Activated naive CD4-positive, alpha-beta T cell treated with Interleukin-2 at 50 U/mL for 16 hours (primary cell): ENCODE measurements at places on chromosomes 4 and X.

DNA sequence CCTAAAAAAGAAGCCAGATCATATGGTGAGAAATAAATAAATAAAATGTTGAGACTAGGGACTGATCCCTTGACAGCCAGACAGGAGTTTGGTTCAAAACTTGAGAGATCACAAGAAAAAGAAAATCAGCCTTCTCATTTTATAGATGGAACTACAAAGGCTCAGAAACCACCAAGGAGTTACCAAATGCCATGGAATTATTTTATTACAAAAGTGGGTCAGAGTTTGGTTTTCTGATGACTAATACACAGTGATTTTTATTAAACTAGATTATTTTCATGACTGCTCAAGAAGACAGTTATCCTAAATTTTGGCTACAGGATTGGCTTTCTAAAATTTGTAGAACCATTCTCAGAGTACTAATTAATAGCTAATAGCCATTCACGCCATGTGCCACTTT lies 6.2 kb downstream of the CXCL1 start:
- no peak for DNase-seq

DNA sequence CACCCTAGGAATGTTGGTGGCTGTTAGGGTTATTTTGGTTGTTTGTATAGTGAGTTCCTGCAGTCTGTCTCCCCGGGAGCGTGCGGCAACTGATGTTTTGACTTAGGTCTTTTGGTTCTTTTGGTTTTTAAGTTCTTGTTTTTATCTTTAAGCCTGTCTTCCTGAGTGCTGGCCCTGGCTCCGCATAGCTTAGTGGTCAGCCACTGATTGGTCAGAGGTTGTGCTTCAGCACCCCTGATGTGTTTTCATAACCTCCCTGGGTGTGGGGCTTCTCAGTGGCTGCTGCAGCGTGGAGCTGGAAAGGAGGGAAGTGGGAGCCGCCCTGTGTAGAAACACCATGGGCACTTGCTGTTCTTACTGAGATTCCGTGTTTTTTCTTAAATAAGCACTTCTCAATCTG lies 5.1 kb downstream of the PIGG start:
- DNase-seq, result no peak

GRCh38 chr4:77201857-77202256 lies 44.9 kb downstream of the CCNG2 start:
- no peak for DNase-seq

- no peak for DNase-seq
Observed at GRCh38 chr4:62709618-62710252, 1509.6 kb downstream of the ADGRL3 start.

GRCh38 chrX:72475338-72475737 lies 97.3 kb downstream of the HDAC8 start:
- no peak for DNase-seq

DNA sequence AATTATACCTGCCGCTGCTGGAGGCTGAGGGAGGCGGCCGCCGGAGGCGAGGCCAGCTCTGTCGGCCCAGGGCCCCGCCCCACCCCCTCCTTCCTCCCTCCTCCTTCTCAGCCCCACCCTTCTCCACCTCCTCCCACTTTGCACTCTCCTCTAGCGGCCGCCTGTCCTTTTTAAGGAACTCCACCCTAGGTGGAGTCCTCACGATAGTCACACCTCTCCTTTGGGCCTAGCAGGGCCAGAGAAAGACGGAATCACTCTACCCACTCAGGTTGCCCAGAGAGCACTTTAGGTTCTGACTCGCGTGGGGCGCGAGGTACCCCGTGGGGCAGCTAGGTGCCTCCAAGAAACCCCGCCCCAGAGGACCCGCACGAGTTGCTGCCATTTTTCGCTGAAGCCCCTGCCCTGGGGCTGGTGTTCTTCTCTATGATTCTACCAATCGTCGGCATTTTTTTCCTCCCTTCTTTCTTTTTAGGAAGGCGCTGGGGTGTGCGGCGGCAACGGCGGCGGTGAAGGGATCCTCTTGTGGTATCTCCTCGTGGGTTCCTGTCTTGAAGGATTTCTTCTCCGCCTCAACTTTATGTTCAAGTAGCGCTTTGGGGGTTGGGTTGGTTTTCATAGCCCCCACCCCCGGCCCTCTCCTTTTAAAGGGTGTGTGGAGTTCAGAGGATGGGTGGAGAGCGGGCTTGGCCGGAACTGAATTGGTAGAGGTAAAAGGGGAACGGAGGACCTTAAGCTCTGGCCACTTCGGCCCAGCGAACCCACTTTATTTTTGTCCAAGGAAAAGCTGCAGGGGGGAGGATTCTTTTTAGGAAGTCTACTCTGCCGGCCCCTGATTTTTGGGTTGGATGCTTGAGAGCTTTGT lies at the start of gene KLF8:
TSS of gene KLF8 (plus strand) at position 136 of the 862 bp plus-strand sequence. CDS start 979 bp downstream, outside the sequence.
- DNase-seq, result peak; percentile 35

GRCh38 chrX:100264200-100264599 lies 145.9 kb downstream of the PCDH19 start:
- DNase-seq, result no peak
